ENCODE measurements at places on chromosomes 4 and X.

GRCh38 chr4:127781300-127782024 lies 660 bp upstream of the HSPA4L start:
- peak; percentile 61 for DNase-seq

- DNase-seq = peak; percentile 17
Measured at GRCh38 chr4:83231620-83232076, 53.0 kb downstream of the COQ2 start.

- DNase-seq = no peak
Measured at GRCh38 chr4:95180531-95181242, 368.1 kb downstream of the UNC5C start.

DNA sequence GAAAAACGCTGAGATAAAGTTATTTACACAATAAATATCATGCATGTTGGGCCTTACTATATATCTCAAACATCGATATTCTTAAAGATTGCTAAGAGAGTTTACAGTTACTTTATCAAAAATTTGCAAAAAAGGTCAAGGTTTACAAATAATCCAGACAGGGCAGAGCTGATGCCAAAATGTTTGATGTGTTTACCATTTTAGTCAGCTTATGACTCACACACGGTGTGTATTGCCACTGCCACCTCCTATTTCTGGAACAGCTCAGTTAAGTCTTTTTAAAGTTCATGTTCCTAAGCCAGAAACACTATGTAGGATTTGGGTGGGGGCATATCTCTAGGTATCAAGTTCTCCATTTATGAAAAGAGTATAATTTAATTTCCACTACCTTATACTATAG lies 580.6 kb downstream of the INPP4B start:
- DNase-seq = no peak

DNA sequence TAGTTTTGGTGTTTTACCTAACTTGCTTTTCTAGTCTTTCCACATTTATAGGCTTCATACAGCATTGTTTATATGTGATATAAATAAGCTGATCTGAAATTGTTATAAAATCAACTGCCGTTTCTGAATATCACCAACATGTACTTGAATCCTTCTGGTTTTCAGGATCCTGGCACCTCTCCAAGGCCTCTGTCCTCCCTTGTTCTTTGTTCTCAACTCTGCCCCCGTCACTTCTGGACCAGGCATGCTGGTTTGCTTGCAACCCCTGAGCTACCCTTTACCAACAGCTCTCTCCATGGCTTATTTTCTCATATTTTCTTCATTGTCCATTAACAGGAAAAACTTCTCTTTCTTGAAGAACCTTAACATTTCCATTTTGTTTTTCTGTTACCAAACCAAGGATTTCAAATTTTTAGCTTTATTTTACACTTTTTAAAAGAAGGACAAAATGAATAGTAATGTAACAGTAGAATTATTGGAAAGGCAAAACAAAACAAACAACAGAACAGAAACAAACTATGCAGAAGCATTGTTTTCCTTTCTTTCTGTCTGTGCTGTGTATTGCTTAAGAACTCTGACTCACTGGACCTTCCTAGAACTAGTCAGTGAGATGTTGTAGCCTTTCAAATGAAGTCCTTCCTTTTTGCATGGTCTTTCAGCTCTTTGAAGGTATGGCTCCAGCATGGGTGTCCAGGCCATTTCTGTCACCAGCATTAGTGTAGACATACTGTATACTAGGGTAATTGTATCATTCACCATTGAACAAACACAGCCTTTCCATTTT lies 44.8 kb downstream of the BANK1 start:
- DNase-seq = peak; percentile 39

DNA sequence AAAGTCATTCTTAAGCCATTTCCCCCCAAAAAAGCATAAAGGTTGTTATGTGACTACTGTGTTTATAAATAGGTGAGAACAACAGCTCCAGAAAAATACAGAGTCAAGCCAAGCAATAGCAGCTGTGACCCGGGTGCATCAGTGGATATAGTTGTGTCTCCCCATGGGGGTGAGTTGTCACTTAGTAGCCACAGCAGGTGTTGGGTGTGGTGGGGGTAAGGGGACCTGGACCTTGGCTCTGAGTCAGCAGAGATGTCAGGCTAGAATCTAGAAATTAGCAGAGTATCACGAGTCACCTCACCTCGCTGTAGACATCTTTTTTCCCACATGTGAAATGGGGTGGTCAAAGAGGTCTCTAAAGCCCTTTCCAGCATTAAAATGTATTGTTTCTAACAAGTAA lies 42.4 kb downstream of the MOSPD2 start:
- DNase-seq = no peak

DNA sequence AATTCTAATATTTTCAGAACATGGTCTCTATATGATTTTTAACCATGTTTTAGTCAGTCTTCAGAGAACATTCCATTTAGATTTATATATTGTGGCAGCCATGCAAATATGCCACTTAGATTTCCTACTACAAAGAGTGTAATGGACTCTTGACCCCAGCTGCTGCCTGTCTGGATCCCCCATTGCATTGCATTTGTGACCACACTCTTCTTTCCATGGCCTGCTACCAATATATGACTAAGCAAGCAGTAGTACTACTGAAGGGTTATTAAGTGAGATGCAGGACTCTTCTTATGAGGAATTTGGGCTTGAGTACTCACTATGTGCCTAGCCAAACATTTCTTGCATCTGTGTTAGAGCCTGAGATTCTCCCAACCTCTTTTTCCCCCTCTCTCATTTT lies 306.8 kb downstream of the PDHA2 start:
- DNase-seq = no peak

GRCh38 chr4:57877047-57877458 lies 766.9 kb upstream of the IGFBP7 start:
- no peak for DNase-seq

DNA sequence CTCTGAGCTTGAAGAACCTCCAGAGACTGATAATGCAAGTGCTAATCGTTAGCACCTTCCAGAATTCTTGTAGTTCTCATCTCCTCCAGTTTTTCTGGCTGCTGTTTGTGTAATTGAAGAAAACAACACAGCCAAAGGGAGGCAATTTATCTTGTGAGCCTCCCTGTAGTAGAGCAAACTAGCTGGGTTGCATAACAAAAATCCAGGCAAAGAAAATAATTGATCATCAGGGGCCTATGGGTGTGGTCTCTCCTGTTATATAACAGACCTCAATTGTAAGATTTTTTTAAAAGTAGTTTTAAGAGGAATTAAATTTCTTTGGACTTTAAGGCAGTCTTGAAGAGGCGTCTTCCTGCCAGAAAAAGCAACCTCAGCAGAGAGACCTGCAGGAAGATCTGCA lies 817.0 kb downstream of the CENPC start:
- no peak for DNase-seq

GRCh38 chr4:80141543-80141942 lies 55.8 kb upstream of the PRDM8 start:
- DNase-seq = no peak

GRCh38 chr4:96974295-96974694 lies 1134.4 kb downstream of the PDHA2 start:
- no peak for DNase-seq

DNA sequence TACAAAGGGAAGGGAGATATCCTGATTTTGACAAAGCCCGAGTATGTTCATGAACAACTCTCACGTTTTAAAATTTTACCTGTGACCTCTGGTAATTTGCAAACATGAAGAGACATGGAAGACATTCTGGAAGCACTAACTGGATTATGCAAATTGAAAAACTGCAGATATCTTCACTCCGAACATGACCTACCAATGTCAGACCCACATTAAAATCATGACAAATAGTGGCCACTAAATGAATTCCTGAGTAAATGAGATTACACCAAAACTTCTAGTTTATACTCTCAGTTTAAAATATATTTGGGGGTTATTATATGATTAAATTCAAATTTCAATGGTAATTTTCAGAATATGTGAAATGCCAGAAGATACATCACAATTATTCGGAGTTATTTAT lies 19.9 kb upstream of the CBR4 start:
- no peak for DNase-seq

GRCh38 chr4:103449296-103450023 lies 251.3 kb upstream of the CENPE start:
- DNase-seq = no peak

GRCh38 chr4:15963576-15963975 lies 601 bp upstream of the FGFBP2 start:
- DNase-seq = no peak

DNA sequence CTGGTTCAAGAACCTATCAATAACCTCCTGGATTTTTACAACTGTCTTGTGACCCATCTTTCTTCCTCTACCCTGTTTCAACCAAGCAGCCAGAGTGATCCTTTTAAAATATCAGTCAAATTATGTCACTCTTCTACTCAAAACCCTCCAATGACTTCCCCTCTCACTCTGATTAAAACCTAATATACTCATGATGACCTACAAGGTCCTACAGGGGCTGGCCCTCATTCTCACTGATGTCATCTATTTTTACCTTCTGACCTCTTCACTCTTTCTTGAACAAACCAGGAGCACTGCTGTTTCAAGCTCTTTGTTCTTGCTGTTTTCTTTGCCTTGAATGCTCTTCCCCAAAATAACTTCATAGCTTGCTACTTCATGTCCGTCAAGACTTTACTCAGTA lies 48.5 kb downstream of the ARHGEF38 start:
- DNase-seq = no peak

DNA sequence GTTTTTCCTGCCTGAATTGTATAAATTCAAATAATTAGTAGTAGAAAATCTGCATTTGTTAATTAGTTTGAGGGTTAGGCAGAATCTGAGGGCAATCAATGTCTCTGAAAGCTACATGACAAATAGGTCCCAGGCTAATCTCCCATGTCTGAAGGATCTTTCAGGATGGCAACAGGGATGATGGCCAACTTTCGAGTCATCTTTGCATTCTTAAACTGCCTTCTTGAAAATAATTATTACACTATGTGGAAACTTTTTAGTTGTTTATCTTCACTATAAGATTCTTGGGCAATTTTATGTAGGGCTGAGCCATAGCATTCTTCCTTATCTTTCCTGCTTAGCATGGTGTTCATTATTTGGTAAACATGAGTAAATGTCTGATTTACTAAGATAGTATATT lies 490.3 kb upstream of the EPHA5 start:
- DNase-seq = no peak

GRCh38 chrX:15737190-15737958 lies 696 bp upstream of the CA5B start:
- no peak for DNase-seq

- DNase-seq = no peak
Measured at GRCh38 chr4:77449171-77449570, 156.4 kb upstream of the CXCL13 start.

GRCh38 chr4:41260116-41260733 lies 3.5 kb downstream of the UCHL1 start:
- no peak for DNase-seq

DNA sequence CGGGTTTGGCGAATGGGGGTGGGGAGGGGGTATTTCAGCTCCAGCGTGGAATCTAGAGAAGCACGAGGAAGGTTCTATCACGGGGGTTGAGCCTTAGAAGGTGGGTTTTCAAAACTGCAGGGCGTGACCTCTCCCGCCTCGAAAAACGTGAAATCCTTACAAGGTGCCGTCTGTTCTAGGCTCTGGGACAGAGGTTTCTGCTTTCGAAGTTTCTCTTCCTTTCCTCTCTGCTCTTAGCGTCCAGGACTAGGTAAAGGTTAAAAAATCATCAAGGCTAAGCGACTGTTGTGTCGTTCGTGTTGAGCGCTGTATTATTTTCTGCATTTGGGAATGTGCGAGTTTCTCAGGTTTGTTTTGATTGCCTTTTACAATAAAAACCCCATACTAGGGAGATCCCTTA lies 1.1 kb downstream of the FHL1 start:
- no peak for DNase-seq

DNA sequence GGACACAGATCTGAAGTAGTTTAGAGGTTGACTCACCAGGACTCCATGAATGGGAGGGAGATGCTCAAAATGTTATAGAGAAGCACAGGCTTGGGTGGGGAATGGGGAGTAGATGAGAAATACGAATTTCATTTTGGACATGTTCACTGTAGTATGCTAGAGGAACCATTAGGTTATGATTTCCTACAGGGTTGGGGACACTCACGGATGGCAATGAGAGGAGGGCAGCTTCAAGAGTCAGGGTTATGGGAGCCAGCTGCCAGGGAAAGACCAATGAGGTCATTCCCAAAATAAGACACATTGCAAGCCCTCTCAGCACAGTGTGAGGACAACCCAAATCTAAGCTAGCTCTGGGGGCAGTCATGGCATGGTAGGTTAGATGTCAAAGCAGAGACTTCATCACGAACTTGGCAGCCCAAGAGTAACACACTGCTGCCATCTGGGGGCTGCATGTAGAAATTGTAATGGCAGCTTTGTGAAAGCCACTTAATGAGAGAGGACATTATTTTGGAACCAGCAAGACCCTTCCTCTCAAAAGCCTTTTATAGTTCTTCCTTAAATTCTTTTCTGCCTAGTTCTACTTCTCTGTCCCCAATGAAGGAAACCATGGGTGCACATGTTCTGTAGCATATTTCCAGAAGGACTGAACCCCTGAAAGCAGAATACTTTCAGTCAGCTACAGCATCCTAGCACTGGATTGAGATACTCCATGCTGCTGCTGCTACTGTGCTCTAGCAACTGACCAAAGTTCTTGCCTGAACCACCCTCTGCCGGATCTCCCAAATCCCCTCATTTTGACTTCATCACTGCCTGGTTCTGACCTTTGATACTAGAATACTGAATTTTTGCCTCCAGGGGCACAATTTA lies 16.2 kb upstream of the ZCCHC12 start:
- DNase-seq = peak; percentile 63

DNA sequence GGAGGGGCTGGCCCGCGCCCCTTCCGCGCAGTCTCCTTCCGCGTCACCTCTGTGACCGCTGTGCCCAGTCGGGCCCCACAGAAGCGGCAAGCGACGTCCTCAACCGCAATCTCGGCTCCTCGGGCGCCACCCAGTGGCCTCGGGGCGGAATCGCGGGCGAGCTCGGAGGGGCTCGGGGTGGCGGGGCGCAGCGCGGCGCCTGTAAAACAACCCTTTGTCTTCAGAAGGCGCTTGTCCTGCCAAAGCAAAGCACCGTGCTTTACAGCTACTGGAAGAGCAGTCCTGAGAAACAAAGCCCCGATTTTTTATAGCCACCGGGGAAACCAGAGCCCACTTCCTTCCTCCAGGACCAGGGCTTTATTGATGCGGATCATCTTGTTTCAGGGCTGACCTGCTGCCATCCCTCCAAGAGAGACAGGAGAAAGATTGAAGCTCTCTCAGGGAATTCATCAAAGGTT lies 37.3 kb upstream of the CDKN2AIP start:
- peak; percentile 93 for DNase-seq

- DNase-seq = no peak
Measured at GRCh38 chrX:20270562-20270890, 3.8 kb upstream of the RPS6KA3 start.

DNA sequence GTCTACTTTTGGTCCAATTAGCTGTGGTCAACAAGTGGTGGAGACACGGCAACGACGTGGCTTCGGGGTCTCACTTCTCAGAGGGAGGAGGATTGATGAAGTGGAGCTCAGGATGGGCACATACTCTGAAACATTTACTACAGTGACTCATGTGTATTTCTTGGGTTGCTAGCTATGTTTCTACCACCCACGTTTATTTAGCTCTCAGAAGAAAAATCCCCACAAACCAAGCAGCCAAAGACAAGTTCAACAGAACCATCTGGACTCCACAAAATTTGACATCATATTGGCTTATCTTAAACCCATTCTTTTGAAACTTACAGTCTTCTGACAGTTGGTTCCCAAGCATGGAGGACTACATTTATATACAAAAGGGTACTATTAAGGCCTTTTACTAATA lies 158.0 kb downstream of the CBLL2 start:
- no peak for DNase-seq

Measured in midbrain (tissue), 1 donor.